ENCODE measurements at places on chromosomes 2 and 18. TPM values are rescaled to one million over a fixed set of nuclear protein-coding genes. Genes with fewer than 3 reads are reported as not detected.

The SH3RF3 gene
- total RNA-seq: 5.0 TPM

The ASIC4 gene
- not detected for total RNA-seq

The CPS1 gene
- total RNA-seq: 68.5 TPM

DNA sequence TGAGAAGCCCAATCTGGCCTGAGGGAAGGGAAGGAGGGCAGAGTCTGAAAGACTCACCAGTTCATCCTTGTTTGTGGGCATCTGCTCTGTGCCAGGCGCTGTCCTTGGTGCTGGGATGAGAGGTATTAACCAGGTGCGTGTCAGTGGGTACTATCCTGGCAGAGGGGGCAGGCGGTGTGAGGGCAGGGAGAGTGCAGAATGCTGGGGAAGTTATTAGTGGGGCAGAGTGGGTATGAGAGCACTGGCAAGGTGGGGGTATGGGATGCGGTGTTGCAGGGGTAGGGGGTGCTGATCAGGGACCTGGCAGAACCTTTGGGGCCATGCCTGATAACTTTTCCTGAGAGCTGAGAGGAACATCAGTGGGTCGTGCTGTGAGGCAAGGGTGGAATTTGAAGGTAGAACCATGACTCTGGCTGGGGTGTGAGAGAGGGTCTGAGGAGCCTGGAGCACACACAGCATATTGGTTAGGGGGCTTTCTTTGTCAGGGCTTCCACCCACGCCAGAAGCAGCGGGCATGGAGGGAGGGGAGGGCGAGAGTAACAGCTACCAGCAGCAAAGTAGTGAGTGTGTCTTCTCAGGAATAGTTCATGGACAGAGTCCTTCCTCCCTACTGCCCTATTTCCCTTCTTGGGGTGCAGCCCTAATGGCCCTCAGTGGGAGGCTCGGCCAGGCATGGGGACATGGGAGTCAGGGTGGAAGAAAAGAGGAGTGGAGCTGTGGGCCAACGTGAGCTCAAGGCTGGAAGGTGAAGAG, 290.7 kb downstream of the CYP26B1 start:
- H3K27ac ChIP-seq: no peak overlapping the region
- H3K36me3 ChIP-seq: no peaks in the 10 kb centered on the region
- no peaks in the 10 kb centered on the region for H3K4me1 ChIP-seq
- DNase-seq: no peak
- no peak overlapping the region for H3K4me3 ChIP-seq

DNA sequence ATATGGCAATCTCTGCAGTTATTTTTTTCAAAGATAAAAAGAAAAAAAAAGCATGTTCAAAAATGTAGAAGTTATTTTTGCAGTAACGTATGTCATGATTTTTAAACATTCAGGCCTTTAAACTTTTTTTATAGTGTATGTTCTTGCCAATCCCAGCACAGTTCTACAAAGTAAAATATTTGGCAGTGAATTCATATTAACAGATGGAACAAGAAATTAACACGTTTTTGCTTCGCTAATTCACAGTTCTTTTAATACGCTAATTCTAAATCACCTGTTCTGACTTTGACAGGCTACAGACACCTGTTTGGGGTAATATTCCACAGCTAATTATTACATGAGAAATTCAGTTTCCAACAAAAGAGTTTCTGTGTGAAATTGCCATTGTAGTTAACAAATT, 183.2 kb downstream of the ARHGAP15 start:
- no peak overlapping the region for H3K4me3 ChIP-seq
- H3K36me3 ChIP-seq: no peaks in the 10 kb centered on the region
- H3K4me1 ChIP-seq: no peaks in the 10 kb centered on the region
- no peak overlapping the region for H3K27ac ChIP-seq
- no peaks in the 10 kb centered on the region for H3K27me3 ChIP-seq
- DNase-seq: no peak

DNA sequence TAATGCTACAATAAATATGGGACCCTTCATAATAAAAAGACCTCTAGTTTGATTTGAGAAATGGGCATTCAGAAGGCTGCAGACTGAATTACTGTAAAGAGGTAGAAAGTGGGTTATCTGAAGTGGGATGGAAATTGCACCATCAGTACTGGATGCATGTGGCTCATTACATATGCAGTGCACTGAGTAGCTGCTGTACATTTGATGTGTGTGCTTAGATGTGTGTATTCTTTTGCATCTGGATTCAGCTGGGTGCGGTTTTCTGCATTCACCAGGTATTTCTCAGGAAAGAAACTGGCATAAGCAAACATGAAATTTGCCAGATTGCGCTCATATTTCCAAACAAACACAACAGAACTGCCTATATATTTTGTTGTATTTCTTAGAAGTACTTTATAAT, 38.2 kb downstream of the NDC80 start:
- no peak overlapping the region for H3K4me3 ChIP-seq
- no peak for DNase-seq
- H3K27me3 ChIP-seq: no peaks in the 10 kb centered on the region

- no peak overlapping the region for H3K4me3 ChIP-seq
- H3K4me1 ChIP-seq: no peaks in the 10 kb centered on the region
- no peak for DNase-seq
- no peaks in the 10 kb centered on the region for H3K27me3 ChIP-seq
- H3K36me3 ChIP-seq: no peaks in the 10 kb centered on the region
- H3K27ac ChIP-seq: no peak overlapping the region
Measured at GRCh38 chr18:27839141-27839540, 337.8 kb downstream of the CDH2 start.

GRCh38 chr2:16141641-16141921, 201.2 kb downstream of the MYCN start:
- no peaks in the 10 kb centered on the region for H3K27me3 ChIP-seq
- no peak overlapping the region for H3K27ac ChIP-seq
- H3K4me1 ChIP-seq: no peaks in the 10 kb centered on the region
- no peak for DNase-seq
- no peaks in the 10 kb centered on the region for H3K36me3 ChIP-seq

GRCh38 chr2:193518041-193518817, 1323.5 kb upstream of the TMEFF2 start:
- no peak overlapping the region for H3K4me3 ChIP-seq
- no peak overlapping the region for H3K27ac ChIP-seq
- no peaks in the 10 kb centered on the region for H3K4me1 ChIP-seq
- no peaks in the 10 kb centered on the region for H3K36me3 ChIP-seq

GRCh38 chr18:58407263-58407648, 221.6 kb downstream of the ALPK2 start:
- DNase-seq: no peak
- H3K27ac ChIP-seq: peak overlapping the region; percentile 57

- no peaks in the 10 kb centered on the region for H3K36me3 ChIP-seq
- DNase-seq: peak; percentile 56
- no peaks in the 10 kb centered on the region for H3K4me1 ChIP-seq
- no peaks in the 10 kb centered on the region for H3K27me3 ChIP-seq
Measured at GRCh38 chr2:118774458-118775133, 72.9 kb downstream of the EN1 start.

DNA sequence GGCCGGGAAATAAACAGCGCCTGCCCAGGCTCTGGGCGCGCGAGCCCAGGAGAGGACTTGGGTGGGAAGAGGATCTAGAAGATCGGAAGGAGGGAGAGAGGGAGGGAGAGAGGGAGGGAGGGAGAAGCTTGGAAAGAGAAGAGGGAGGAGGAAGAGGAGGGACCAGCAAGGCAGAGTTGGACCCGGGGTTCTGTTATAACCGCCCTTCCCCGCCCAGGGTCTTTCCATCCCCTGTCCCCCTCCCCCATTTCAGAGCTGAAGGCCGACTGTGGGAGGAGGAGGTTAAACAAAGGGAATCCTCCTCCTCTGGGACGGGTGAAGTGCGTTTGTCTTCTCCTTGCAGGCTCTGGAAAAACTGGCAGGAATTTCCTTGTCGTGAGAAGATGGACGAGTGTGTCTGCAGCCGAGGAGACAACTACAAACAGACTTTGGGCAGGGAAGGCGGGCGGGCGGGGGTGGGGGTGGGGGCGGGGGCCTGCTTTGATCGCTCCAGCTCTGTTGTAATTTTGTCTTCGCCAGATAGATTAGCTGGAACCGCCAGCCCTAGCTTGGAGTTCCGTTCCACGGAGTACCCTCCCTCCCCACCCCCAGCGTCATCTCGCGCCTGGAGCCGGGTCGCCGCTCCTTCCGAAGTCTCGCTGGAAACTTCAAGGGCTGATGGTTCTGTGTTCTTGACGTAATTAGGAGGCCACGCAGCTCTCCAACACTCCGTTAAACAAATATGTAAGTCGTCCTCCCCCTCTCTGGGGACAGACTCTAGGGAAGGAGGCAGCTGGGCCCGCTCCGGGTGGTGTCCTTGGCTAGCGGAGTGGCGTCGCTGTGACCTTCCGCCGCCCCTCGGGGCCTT, 6.4 kb upstream of the SP9 start:
- no peaks in the 10 kb centered on the region for H3K36me3 ChIP-seq
- DNase-seq: no peak
- H3K27ac ChIP-seq: no peak overlapping the region
- peaks cover 19% of the 10 kb centered on the region for H3K4me1 ChIP-seq
- peaks cover 74% of the 10 kb centered on the region for H3K27me3 ChIP-seq

DNA sequence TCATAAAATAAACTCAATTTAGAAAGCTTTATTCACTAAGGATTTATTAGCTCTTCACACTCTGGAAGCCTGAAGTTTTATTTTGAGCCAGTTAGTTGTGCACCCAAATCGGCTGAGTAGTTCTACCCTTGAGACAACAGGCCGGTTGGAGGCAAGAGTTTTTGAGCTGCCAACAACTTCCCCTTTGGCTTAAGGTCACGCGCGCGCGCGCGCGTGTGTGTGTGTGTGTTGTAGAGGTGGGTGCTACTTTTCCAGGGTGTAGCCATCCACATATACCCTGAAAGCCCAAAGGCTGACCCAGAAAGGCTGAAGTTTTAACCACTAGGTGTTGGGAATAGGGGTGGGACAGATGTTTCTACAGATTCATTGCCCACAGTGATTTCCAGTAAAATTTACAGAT, 150.2 kb upstream of the LHCGR start:
- no peaks in the 10 kb centered on the region for H3K27me3 ChIP-seq
- no peaks in the 10 kb centered on the region for H3K36me3 ChIP-seq
- H3K4me3 ChIP-seq: no peak overlapping the region
- no peaks in the 10 kb centered on the region for H3K4me1 ChIP-seq

DNA sequence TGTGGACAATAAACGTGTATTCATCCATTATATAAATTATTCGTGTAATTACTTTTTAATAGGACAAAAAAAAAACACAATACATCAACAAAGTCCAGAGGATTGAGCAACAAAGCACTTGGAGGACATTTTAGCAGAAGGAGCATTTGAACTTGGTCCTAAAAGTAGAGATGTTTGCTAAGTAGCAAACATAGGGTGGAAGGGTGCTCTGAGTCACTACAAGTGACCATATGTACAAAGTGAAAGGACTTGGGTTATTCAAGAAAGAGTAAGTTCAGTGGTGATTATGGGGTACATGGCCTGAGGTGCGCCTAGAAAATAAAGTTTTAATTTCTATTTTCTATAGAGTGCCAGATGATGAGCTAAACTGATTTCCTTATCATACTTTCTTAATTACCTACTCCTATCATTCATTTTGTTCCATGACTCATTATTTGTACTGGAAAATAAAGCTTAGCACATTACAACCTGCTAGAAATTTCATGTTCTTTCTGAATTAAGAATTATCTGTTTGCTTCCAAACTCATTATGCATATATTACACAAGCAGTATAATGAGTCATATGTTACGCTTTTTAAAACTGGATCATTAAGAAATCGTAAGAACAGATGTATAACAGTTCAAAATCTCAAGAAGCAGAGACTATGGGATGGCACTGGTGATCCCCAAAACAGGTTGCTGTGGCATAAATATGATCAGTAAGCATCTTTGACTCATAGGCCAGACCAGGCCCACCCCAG, 13.1 kb upstream of the PPP1R1C start:
- no peak overlapping the region for H3K27ac ChIP-seq
- DNase-seq: no peak
- no peaks in the 10 kb centered on the region for H3K4me1 ChIP-seq
- H3K4me3 ChIP-seq: no peak overlapping the region
- no peaks in the 10 kb centered on the region for H3K36me3 ChIP-seq

DNA sequence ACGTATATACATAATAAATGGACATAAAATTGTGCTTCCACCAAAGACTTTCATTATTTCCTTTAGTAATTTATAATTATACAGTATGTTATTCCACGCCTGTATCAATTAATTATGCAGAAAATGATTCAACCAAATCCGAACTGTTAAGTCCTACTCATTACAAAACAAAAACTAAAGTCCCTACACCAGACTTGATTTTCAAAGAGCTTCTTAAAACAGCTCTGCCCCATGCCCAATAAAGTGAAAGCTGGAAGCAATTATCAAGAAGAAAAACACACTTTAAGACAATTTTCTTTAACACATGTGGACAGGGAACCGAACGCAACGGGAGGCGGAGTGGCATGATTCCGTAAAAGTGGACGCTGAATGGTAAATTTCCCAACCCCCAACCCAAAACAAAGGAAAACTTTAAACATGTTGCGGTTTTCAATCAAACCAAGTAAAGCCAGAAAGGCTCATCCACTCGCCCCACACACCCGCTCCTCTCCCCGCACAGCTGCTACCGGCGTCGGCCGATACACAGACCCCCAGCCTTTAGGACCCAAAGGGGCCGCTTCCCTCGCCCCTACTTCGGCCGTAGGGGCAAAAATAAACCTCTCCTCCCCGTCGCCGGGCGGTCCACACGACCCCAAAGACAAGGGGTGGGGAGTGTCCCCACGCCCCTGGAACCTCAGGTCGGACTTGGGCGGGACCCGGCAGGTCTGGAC, 705 bp downstream of the YES1 start:
- H3K4me3 ChIP-seq: peak overlapping the region; percentile 79
- H3K27me3 ChIP-seq: no peaks in the 10 kb centered on the region
- H3K36me3 ChIP-seq: no peaks in the 10 kb centered on the region

DNA sequence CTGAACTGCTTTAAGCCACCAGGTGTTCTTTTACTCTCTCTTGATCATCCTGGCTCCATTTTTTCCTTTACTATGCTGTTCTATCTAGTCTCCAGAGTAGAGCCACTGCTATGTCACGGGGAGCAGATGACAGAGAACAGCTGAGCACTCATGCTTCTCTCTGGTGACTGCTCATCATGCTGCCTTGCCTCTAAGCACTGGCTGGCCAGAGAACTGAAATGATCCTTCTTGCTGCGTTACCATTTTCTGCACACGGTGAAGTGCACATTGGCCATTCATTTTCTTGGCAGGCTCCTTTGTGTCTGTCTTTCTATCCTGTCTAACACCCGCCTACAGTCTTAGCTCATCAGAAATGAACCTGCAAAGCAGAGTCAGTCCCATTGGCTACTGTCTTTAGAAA, 86.0 kb downstream of the KCTD1 start:
- no peak for DNase-seq
